NCI-H1048 (cell line): ENCODE measurements at places on chromosomes 2 and 18.

DNA sequence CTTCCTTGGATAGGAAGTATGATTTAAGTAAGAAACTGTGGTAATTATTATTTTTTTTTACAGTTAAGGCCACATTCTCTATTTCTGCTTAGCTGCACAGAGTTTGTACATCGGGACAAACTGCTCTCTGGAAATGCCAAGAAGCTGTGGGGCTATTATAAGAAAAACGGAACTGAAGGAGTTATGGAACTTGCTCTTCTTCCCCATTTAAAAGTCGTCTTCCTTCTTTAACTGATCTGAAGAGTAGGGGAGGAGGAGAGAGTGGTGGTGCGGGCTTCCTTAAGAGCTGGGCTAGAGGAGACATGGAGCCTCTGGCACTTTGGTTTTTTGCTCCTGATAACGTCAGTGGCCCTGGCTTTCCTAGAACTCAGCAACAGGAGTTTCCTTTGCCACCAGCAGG is 54.4 kb downstream of the RAB31 start:
- no peak for DNase-seq

- no peak for DNase-seq
These were observed 38.7 kb upstream of the HNMT start for GRCh38 chr2:137925599-137925998.

DNA sequence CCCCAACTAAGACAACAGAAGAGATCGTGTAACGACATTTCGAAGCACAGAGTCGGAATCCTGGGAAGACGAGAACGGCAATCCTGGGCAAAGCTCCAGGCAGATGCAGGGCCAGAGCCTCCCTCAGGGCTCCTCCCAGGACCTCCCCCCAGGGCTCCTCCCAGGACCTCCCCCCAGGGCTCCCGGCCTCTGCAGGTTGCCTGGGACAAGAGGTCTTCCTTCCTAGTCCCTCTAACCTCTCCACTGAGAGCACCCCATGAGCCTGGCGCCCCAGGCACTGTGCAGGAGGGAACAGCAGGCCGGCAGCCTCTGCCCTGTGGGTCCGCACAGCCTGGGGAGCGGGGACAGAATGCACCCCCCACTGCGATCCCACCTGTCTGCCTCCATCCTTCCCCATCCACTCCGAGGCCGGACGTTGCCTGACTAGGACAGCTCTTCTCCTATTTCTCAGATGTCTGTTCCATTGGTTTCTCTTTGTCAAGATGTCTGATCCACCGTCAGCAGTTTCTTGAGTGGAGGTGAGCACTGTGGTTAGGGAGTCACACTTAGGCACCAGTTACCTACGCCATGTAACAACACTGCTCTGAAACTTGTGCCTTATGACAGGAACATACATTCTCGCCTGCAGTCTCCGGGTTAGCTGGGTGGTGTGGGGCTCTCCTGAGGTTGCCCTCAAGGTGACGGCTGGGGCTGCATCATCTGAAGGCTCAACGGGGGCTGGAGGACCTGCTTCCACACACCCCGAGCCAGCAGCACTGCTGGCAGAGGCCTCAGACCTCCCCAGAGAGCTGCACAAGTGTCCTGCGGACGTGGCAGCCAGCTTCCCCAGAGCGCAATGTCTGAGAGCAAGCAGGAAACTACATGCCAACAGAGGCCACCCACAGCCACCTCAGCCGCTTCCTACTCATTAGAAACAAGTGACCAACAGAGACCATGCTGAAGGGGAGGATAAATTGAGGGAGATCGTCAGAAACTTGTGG is 28.9 kb downstream of the ADI1 start:
- no peak for DNase-seq

DNA sequence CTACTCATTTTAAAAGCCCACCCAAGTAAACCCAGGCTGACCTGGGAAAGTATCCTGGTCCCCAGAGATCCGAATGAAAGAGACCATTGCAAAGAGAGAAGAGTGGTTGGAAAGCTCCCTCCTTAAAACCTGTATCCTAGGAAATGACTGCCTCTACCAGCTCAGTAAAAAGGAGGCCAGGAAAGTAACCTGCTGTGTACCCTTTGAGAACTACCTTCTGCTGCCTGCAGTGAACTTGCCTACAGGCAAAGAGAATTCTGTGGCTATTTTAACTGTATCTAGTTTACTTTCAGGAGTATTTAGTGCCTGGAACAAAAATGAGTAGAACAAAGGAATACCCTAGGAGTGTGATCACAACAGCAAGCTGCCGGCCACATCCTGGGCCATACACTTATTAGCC is 641.7 kb upstream of the NRXN1 start:
- no peak for DNase-seq

- no peak for DNase-seq
These were observed 187.1 kb downstream of the FHOD3 start for GRCh38 chr18:36484591-36484990.
